HFFc6 (cell line): ENCODE measurements at places on chromosomes 6 and 20.
A peak's percentile ranks its signal among the peaks of the same experiment; 100 is the strongest.

- H3K36me3 ChIP-seq, result no peaks in the 10 kb centered on the region
- no peak for DNase-seq
- no peak overlapping the region for H3K27ac ChIP-seq
- H3K27me3 ChIP-seq, result peaks cover 9% of the 10 kb centered on the region
- H3K4me1 ChIP-seq, result peaks cover 2% of the 10 kb centered on the region; the same call in 1 of the 2 replicates
Observed at GRCh38 chr6:168100803-168101589, 22.0 kb upstream of the FRMD1 start.

DNA sequence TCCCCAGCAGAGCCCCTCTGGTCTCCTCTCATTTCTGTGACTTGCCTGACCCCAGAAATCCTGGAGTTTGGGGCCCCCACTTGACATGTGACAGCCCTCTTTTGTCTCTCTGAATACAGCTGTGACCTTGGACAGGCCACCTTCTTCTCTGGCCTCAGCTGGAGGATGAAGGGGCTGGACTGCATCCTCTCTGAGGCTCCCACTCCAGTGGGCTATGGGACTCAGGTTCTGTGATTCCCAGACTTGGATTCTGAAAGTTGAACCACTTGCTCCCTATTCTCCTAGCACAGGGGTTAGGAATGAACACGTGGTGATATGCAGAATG, 9.1 kb downstream of the BPIFB3 start:
- H3K4me1 ChIP-seq, result no peaks in the 10 kb centered on the region
- no peak overlapping the region for H3K27ac ChIP-seq
- H3K36me3 ChIP-seq, result no peaks in the 10 kb centered on the region

- H3K4me1 ChIP-seq, result peaks cover 13% of the 10 kb centered on the region
- H3K27ac ChIP-seq, result peak overlapping the region; percentile 62; the same call in 1 of the 2 replicates
- peak; percentile 57 for DNase-seq
- peaks cover 4% of the 10 kb centered on the region for H3K27me3 ChIP-seq
- no peak overlapping the region for H3K4me3 ChIP-seq
- H3K36me3 ChIP-seq, result peaks cover 24% of the 10 kb centered on the region
Observed at GRCh38 chr20:478949-479429, 16.7 kb upstream of the TBC1D20 start.

GRCh38 chr6:128259029-128259724, 261.2 kb downstream of the PTPRK start:
- peaks cover 26% of the 10 kb centered on the region for H3K4me1 ChIP-seq
- H3K4me3 ChIP-seq, result no peak overlapping the region
- DNase-seq, result no peak
- no peaks in the 10 kb centered on the region; the same call in 1 of the 2 replicates for H3K27me3 ChIP-seq
- H3K36me3 ChIP-seq, result peaks cover 9% of the 10 kb centered on the region

GRCh38 chr20:46330072-46330763, 21.9 kb upstream of the CDH22 start:
- no peak for DNase-seq
- peaks cover 40% of the 10 kb centered on the region for H3K27me3 ChIP-seq
- no peak overlapping the region for H3K27ac ChIP-seq
- H3K4me3 ChIP-seq, result no peak overlapping the region

DNA sequence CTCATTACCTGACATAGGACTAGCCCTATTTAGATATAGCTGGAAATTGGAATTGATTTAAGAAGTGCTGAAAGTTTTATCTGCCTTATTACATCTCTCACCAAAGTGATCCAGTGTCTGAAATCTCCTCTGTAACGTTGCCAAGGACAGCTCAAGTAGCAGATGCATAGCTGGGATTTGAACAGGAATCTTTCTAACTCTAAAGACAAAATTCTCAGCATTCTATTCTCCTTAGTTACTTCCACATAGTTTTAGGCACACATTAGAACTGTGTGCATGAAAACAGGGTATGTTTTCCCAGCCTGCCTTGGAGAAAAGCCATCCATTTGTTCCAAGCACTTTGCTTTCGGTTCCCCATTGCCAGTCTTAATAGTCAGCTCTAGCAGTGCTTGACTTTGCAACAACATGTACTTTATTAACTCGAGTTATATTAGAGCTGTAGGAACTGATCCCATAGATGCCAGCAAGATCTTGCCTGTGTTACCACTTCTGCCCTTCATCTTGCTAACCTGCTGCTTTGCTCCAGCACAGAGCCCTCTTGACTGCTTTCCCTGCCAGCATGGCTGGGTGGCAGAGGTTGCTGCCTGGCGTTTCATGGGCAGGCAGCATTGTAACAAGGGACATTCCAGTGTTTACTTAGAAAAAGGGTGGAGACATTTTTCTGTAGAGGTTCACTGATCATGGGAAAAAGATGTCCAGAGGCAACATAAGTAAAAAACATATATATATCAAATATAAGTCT, 56.1 kb upstream of the STMND1 start:
- H3K4me1 ChIP-seq, result peaks cover 46% of the 10 kb centered on the region
- peak overlapping the region; percentile 96 for H3K27ac ChIP-seq
- peak; percentile 79 for DNase-seq
- H3K4me3 ChIP-seq, result peak overlapping the region; percentile 87

- H3K27ac ChIP-seq, result peak overlapping the region; percentile 97
- H3K4me1 ChIP-seq, result peaks cover 76% of the 10 kb centered on the region
- peaks cover 16% of the 10 kb centered on the region for H3K36me3 ChIP-seq
- no peaks in the 10 kb centered on the region; the same call in none of the 2 replicates for H3K27me3 ChIP-seq
- DNase-seq, result no peak
Observed at GRCh38 chr6:52611833-52612232, 35.0 kb upstream of the TRAM2 start.

GRCh38 chr6:30894935-30895334, 10.6 kb downstream of the DDR1 start:
- H3K27ac ChIP-seq, result no peak overlapping the region
- H3K4me3 ChIP-seq, result no peak overlapping the region
- H3K4me1 ChIP-seq, result 0 out of 2 replicates have a peak, but pooled peaks cover 6% of the 10 kb centered on the region
- H3K36me3 ChIP-seq, result peaks cover 11% of the 10 kb centered on the region

DNA sequence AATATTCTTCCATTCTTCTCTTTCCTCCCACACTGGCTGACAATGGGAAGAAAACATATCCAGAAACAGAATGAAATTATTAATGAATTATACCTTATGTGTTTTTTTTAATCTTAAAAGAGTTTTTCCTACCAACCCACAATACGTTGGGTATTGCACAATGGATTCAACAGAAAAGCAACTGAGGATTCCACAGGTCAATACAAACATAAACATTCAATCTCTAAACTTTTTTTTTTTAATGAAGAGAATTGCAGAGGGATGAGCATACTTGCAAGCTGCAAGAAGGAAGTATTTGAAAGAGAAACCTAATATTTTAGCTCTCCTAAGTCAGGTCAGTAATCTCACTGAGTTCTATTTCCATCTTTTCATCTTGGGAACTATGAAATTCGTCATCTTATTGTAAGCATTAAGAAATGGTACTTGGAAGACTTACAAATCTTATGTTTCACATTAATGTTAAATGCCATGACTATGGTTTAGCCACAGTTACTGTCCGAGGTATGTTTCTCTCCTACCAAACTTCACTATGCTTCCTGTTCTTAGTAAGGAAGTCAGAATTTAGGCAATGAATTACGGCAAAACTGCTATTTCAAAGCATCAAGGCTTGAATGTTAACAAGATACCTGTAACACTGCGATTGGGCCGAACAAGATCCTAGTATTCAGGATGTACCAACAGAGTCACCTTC, 100.8 kb downstream of the HIVEP2 start:
- peak overlapping the region; percentile 85 for H3K4me3 ChIP-seq
- peaks cover 91% of the 10 kb centered on the region for H3K4me1 ChIP-seq
- peak overlapping the region; percentile 92 for H3K27ac ChIP-seq
- DNase-seq, result peak; percentile 55

- no peak for DNase-seq
- peaks cover 7% of the 10 kb centered on the region for H3K4me1 ChIP-seq
- H3K27me3 ChIP-seq, result no peaks in the 10 kb centered on the region
- peaks cover 39% of the 10 kb centered on the region for H3K36me3 ChIP-seq
- H3K27ac ChIP-seq, result no peak overlapping the region
- H3K4me3 ChIP-seq, result no peak overlapping the region
Observed at GRCh38 chr20:37305079-37305478, 15.6 kb downstream of the MANBAL start.

- no peaks in the 10 kb centered on the region for H3K36me3 ChIP-seq
- no peak overlapping the region for H3K27ac ChIP-seq
- H3K27me3 ChIP-seq, result no peaks in the 10 kb centered on the region
Observed at GRCh38 chr6:129402244-129402643, 307.7 kb downstream of the ARHGAP18 start.
